ENCODE measurements at places on chromosomes 3 and 15. TPM values are rescaled to one million over a fixed set of nuclear protein-coding genes. Genes with fewer than 3 reads are reported as not detected.

The WDR93 gene
- total RNA-seq: 0.32 TPM

The GOLGA6L9 gene
- 0.84 TPM for total RNA-seq

The ALG1L2 gene
- total RNA-seq: 1.00 TPM

The SCAMP2 gene
- 108 TPM for total RNA-seq

GRCh38 chr15:97174886-97175540 is 785.5 kb upstream of the ARRDC4 start:
- DNase-seq: no peak

- DNase-seq: no peak
Observed at GRCh38 chr3:42159706-42160472, 68.7 kb downstream of the TRAK1 start.

GRCh38 chr3:11632564-11632963 is 11.2 kb downstream of the VGLL4 start:
- no peak for DNase-seq

- no peak for DNase-seq
Observed at GRCh38 chr15:91936927-91937326, 83.4 kb downstream of the SLCO3A1 start.

DNA sequence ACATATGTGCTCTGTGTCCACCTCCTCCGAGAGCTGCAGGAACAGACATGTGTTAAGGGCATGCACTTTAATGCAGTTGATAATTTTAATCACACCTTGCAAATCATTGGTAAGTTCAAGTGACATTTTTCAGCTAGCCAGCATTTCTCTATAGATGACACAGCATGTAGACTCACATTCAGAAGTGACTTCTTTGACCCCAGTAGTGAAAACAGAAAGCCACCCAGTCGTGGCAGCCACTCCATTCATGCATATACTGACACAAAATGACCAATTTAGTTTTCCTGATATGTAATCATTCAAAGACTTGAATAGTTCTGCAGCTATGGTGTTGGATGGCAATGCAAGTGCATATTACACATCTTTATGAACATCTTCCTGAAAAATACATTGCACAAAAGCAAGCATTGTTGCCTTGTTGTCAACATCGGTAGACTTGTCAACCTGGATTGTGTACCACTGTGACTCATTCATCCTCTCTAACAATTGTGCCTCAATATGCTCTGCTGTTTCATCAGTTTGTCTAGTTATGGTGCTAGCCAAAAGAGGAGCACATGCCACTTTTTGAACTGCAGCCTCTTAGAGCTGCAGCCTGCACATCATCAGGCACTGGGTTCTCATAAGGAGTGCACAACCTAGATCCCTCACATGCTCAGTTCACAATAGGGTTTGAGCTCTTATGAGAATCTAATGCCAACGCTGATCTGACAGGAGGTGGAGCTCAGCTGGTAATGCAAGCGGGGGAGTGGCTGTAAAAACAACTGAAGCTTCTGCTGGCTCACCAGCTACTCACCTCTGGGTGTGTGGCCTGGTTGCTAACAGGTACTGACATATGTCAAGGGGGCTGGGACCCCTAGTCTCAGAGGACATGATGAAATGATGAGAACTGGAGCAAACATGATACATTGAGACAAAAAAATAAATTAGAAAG is 622.0 kb downstream of the PYDC2 start:
- DNase-seq: no peak

GRCh38 chr3:177833332-177833731 is 636.0 kb upstream of the TBL1XR1 start:
- DNase-seq: no peak

Data from mesenteric fat pad (tissue), 1 donor.